HT1080 (cell line): ENCODE measurements at places on chromosomes 3 and 15.

DNA sequence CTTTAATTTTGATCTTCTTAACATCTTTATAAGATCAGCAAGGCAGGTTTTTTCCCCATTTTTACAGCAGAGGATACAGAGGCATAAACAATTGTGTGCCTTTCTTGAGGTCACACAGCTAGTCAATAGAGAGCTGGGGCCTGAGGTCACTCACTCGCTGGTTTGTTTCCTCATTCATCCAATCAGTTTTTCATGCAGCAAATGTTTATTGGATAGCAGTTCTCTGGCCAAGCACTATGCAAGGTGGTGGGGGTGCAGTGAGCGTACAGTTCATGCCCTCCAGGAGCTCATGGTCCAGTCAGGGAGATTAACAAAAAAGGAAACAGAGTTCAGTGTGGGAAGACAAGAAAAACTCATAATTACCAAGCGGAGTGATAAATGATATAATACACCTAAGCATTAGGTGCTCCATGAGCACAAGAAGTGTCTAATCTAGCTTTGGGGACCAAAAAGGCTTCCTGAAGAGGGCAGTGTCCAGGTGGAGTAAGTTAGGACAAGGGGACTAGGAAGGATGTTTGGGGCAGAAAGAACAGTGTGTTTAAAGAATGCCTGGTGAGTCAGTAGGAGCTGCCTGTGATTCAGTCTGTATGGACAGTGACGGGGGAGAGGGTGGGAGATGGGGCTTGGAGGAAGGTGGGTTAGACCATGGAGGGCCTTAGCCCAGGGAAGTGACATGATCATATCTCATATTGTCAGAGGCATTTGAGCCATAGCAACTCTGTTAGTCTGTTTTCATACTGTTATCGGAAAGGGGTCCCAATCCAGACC is 29.3 kb downstream of the MAP2K5 start:
- peak; percentile 42 for DNase-seq

DNA sequence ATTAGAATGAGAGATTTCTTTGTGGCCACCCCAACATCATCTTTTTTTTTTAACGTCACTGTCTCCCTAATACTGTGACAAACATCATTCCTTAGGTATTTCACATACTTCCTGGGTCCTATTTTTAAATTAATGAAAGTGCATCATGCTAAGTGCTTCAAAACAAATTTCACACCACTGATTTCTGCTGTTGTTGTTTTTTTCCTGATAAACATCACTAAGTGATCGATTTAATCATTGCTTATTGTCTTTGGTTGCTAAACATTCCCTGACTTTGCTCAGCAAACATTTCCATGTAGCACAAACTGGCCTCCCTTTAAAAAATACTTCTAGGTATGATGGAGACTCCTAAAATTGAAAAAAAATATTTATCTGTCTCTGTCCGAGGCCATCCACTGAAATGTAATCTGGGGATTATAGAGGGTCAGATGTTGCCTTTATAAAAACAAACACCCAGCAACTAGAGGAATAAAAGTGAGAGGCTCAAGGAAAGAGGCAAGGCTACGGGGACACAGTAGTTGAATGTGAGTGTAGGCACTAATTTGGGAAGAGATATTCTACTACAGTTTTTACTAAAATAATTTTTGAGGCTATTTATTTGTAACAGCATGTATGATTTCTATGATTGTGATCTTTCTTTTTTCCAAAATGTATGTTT is 20.5 kb upstream of the LMOD3 start:
- no peak for DNase-seq

DNA sequence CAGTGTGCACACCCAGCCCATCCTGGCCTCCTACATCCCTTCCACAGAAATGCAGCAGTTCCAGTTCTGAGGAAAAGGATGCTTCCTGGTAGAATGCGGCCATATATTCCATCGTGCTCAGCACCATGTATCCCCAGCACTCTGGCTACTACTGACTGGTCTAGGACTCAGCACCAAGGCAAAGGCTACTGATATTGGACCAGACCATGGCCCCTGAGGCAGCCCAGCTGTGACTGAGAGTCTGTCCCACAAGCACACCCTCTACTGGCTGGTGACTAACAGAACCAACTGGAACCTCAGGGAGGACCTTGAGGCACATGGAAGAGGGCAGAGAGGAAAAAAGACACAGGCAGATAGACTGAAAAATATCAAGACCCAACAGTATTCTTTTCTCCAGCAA is 30.0 kb downstream of the TARS3 start:
- DNase-seq, result no peak

- no peak for DNase-seq
Observed at GRCh38 chr15:85772668-85773067, 22.1 kb downstream of the KLHL25 start.

DNA sequence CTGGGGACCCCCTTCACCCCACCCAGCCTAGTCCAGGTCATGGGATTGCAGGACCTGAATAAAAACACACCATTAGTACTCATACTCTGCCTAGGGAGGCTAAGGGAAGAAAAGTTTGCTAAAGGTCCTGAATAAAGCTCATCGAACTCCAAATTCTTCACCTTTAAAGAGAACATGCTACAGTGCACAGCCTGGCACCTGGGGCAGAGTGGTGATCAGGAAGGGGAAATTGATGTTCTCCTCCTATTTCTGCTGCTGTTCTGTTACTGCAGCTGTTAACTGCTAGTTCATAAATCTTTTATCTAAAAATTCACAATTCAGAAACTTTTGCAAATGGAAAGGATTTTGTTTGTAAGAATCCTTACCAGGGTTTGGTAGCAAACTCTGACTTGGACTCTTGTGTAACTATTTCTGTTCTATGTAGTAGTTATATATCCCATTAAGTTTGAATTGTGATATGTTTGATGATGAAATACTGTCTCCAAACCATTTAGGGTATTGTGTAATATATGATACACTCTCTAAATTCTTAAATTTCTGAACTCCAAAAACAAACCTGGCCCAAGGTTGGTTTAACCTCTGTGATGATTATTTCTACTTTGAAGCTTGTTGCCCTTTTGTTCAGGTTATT is 27.9 kb downstream of the MCTP2 start:
- no peak for DNase-seq

- DNase-seq, result no peak
Observed at GRCh38 chr15:88028024-88028423, 228.5 kb downstream of the NTRK3 start.

GRCh38 chr3:66403323-66403990 is 97.4 kb downstream of the LRIG1 start:
- DNase-seq, result no peak

DNA sequence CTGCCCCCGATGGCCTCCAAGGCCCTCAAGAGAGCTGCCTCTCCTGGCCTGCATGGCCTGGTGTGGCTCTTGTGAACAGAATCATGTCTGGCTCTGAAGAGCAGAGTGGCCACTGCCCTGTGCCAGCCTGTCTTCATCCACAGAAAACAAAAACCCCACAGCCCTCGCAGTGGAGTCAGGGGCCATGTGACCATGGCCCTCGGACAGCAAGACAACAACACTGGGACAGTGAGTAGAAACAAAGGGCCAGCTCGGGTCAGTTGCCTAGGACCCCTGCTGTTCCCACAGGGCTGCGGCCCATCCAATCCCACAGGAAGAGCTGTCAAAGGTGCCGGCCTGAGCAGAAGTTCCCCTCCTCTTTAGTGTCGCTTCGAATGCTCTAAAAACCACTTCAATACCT is 72.5 kb downstream of the UMPS start:
- no peak for DNase-seq

- DNase-seq, result no peak
Observed at GRCh38 chr3:155519078-155519477, 225.6 kb upstream of the STRIT1 start.

DNA sequence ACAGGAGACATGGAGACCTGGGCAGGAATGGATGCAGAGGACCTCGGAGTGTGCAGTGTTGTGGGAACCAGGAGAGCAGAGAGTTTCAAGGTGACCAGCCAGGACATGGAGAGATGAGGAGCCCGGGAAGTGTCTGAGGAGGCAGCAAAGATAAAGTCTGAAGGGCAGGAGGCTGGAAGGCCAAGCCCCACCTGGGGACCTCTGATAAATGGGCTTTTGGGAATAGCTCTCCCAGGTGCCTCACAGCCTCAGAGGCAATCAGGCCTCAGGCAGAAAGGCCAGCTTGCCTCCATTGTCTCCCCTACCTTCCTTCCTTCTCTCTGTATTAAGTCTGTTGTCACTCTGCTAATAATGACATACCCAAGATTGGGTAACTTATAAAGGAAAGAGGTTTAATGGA is 97.5 kb upstream of the TPM1 start:
- no peak for DNase-seq

DNA sequence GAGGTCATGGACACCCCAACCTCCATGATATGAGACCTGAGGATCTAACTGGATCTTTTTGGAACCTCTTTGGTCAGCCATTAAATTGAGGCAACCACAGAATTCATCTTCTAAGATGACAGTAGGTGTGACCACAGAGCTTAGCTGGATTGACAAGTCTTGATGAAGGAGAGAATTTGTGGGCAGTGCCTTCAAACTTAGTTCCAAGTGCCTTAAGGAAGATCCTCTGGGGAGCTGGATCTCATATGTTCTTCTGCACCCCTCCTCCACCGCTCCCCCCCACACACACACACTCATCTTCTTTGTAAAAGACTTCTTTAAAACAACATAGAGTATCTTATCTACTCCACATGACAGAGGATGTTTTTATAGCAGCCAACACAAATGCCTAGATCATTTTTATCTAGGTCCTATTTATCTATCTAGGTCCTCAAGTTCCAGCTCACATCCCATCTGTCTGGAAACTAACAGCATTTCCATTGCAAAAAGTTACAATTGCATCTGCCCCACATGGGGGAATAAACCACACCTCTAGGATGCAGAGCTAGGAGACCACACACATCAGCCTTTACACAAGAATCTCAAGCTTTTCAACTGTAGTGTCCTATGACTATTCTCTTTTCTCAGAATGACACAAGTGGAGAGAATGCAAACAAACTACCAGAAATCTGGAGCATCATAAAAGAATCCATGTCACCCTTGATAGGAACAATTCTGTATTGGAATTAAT is 37.4 kb downstream of the WWTR1 start:
- peak; percentile 80 for DNase-seq

GRCh38 chr3:166783206-166783605 is 596.9 kb downstream of the ZBBX start:
- DNase-seq, result no peak

DNA sequence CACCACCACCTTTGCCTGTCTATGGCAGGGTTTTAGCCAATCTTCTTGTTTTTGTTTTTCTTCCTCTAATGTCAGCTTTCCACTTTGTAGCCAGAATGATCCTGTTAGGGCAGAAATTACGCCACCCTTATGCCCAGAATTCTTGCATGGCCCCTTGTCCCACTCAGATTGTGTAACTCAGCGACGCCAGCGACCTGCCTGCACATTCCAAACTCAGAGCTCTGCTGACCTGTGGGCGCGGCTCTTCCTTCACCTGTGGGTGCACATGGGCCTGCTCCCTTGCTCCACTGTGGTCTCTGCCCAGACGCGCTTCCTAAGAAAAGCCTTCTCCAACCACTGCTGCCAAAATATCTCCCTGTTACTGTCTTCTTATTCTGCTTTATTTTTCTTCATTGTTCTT is 45.0 kb downstream of the MED12L start:
- DNase-seq, result no peak

DNA sequence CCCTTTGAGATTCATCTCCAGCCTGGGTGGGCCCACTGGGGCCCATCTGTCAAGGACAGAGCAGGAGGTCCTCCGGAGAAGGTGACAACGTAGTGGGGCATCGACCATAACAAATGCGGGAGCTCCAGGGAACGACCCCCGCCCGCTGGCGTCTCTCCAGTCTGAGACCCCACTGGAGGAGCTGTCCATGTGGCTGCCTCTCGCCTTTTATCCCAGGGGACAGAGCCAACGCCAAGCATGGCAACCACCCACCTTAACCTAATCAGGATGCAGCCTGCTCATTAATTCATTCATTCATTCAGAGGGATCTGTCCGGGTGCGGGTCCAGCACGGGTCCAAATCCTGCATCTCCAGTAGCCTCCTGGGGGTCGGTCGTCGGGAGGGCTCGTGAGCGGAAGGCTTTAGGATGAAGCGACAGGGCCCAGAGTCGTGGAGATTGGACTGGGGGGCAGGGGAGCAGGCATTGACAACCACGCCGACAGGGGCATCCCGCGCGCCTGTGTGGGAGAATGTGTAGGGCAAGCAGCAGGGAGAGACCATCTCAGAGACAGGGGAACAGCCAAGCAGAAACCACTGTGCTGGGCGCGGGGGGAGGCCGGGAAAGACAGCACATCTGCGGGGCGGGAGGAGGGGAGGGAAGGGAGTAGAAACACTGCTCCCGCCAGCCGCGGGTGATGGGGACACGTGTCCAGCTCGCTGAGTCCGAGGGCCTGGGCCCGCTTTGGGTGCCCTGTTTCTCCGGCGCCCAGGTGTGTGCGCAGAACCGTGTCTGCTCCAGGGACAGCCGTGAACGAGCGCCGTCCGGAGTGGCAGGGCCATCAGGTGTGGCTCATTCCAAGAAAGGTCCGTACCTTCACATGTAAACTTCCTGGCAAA is 1.9 kb downstream of the PIGZ start:
- no peak for DNase-seq
